ENCODE measurements at places on chromosomes 5 and 9.

GRCh38 chr9:13677801-13678200, 398.3 kb upstream of the MPDZ start:
- DNase-seq, result no peak

DNA sequence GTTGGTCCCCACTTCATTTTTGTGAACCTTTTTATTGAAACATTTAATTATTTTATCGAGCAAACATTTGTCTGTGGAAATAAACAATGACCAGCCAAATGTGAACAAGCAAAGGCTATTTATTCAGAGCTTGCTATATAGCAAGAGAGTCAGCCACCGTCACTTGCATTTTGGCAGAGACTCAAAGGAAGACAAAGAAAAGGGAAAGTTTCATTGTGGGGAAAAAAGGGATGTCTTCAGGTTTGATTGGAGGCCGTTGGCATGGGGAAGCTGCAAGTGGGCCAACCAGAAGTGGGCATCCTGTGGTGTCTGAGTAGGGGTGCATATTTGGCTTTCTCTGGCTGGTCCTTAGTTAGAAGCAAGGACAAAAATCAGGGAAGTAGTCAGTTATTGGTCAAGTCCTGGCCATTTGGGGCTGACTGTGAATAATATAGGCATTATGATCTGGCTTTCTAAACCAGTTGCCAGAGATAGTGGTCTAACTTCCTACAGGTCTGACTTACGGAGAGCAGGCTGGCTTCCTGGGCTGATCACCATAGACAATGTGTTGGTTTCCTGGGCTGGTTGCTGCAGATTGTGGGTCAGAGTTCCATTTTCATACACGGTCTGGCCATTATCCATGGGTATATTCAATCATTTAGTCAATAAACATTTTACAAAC, 16.6 kb downstream of the ENC1 start:
- DNase-seq, result no peak

GRCh38 chr5:138943599-138944173, 68.6 kb upstream of the LRRTM2 start:
- DNase-seq, result no peak

DNA sequence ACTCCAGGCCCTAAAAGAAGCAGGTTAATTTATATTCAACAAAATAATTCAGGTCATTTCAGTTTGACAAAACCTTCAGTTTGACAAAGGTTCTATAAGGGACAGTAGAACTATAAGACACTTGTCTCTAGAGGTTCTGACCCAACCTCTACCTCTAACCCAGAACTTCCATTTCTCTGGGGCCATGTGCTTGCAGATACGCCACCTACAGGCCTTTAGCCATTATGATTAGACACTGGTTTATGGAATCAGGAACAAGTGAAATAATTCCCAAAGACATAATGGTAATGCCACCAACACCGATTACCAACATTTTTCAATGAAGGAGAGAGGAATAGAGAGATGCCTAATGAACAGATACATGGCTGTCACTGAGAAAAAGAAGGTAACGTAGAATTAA, 733.9 kb downstream of the PRELID2 start:
- no peak for DNase-seq

DNA sequence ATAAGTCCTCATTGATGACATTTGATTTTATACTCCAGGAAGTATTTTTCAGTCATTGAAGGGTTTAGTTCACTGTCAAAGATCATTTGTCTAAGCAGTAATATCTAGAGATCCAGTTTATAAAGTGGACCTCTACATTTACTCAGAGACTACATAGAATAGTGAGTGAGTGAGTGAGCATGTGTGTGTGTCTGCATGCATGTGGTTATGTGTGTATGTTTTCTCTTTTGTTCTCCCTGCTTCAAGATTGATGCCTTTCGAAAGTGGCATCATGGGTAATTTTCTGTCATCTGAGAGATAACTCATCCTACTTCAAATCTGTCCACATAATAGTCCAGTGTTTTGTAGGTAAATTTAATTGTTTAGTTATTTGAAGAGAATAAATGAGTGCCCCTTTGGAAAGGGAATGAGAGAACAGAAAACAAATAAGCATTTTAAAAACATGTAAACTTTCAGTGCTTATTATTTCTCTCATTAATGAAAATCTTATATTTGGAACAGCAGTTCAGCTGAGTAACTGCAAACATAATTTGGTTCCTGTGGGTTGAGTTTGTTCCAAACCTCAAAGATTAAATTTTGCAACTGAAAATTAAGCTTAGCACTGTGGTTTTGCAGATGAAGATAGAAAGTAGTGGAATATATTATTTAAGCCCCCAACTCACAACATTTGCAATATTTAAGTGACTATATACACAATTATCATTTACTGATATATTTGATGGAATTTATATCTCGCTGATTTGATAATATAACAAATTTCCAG, 1295.1 kb upstream of the C9orf72 start:
- no peak for DNase-seq

GRCh38 chr5:92119110-92119509, 736.0 kb upstream of the ARRDC3 start:
- no peak for DNase-seq

GRCh38 chr9:114163517-114163951, 8.2 kb downstream of the COL27A1 start:
- no peak for DNase-seq

DNA sequence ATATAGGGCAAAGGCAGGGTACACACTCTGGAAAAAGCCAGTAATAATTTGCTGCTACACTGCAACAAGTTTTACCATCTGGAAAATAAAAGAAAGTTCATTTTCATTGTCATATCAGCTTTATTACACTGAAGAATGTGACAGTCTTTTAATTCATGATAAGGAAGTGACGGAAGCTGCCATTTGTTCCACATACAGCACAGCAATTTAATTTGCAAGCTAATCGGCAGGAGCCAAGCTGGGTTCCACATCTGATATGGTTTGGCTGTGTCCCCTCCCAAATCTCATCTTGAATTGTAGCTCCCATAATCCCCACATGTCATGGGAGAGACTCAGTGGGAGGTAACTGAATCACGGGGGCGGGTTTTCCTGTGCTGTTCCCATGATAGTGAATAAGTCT, 16.5 kb downstream of the PRELID2 start:
- no peak for DNase-seq
